SK-MEL-5 (cell line): ENCODE measurements at places on chromosomes 6 and 20. TPM values are rescaled to one million over a fixed set of nuclear protein-coding genes. Genes with fewer than 3 reads are reported as not detected.

DNA sequence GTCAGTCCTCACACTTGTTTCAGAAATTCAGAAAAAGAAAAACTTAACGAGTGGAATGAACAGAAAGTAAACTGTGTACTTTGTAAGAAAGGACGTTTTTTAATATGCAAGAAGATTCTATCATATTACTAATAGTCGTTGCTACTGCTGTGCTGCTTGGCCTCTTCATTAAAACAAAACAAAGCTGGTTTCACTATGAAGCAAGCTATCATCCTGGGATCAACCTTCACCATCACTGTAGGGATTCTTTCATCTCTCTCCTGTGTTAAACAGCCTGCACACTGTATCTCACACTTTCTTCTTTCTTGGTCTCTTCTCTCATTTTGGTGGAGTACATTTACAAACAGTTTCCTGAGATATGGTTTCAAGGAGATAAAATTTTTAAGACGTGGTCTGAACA, 284.2 kb downstream of the BTBD9 start:
- DNase-seq = no peak

DNA sequence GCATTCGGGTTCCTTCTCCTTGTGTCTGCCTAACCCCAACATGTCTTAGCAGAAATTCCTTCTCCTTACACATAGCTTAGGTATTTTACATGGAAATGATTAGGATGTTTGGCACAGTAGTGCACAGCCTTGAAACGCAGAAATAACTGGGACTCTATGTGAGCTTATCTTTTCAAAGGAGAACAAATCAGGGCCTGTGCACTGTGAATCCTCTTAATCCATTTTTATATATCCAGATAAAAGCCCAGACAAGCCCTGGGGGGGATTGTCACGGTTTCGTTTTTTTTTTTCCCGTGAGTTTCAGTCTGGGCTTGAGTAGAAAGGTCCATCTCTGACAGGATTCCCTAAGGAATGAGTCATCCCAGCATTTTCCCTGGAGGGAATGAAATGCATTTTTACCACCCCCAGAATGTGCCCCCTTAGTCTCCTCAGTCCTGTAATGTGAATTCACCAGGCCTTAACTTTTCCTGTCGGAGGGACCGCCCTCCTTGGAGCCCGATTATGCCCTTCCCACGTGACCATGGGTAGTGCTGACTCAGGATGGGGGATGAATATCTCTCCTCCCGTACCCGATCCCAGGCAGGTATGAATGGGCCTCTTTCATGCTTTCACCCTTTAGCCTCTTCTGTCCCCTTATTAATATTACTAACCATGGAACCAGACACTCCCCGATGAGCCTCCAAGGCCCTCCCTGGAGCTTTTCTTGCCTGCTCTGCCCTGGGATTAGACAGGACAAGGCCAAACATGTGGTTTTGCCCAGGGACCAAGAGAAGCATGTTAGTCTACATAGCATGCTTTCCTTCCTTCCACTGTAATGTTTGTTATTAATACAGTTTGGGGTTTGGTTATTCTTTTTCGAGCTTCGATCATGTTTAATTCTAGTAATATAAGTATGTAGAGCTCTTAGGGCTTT, 23.9 kb upstream of the NAA20 start:
- DNase-seq = peak; percentile 72

GRCh38 chr6:135325624-135326424, 144.7 kb downstream of the MYB start:
- DNase-seq = no peak

- DNase-seq = no peak
These were observed 161.7 kb downstream of the SYCP2 start for GRCh38 chr20:59771506-59772372.

DNA sequence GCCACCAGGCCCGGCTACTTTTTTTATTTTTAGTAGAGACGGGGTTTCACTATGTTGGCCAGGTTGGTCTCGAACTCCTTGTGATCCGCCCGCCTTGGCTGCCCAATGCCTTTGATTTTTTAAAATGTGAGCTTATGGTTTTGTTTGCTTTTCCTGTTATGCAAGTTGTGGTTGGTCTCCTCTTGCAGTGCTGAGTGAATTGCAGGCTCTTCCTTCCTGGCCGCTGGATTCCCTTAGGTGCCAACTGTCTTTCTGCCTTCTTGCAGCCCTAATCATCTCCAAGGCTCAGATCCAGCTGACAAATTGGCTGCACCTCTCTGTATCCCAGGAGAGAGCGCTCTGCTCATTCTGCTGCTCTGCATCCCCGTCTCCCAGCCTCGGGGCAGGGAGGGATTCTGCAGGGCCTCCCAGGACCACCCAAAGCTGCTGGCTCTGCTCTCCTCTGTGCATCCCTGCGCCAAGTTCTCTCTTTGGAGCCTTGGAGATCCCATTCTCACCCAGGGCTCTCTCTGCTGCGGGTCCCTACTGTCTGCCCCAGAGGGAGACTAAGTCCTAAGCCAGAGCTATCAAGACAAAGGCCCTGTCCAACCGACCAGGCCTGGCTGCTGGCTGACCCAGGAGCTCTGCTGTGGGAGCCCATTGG, 14.1 kb upstream of the EMILIN3 start:
- DNase-seq = no peak

GRCh38 chr6:157273756-157274470, 49.4 kb downstream of the TMEM242 start:
- DNase-seq = peak; percentile 71

- no peak for DNase-seq
These were observed 143.2 kb downstream of the PTCHD4 start for GRCh38 chr6:47967843-47968242.

- DNase-seq = no peak
These were observed 6.8 kb upstream of the MRAP2 start for GRCh38 chr6:84026721-84027164.

DNA sequence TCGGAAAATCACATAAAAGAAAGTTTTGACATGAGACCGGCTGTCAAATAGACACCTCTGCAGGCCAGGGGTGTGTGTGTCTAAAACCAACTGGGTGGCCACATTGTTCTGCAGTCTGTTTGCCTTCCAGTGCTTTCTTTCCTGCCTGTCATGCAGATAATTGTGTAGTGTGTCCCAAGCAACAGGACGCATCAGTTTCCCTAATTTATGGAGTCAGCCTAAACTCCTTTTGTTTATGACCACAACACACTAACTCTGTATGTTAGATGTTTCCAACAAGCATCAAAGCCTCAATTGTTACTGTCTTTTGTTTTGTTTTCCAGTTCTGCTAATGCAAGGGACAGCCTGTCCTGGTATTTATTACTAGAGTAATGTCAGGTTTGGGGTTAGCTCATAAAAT, 205.7 kb downstream of the ATXN1 start:
- DNase-seq = no peak

- DNase-seq = no peak
These were observed 7.8 kb downstream of the USP49 start for GRCh38 chr6:41887331-41887751.

- no peak for DNase-seq
These were observed 12.7 kb downstream of the OR2B2 start for GRCh38 chr6:27899543-27899942.

- no peak for DNase-seq
These were observed 56.5 kb downstream of the ADGRF5 start for GRCh38 chr6:46865221-46865620.

GRCh38 chr6:8881663-8882062, 446.3 kb upstream of the SLC35B3 start:
- DNase-seq = no peak

DNA sequence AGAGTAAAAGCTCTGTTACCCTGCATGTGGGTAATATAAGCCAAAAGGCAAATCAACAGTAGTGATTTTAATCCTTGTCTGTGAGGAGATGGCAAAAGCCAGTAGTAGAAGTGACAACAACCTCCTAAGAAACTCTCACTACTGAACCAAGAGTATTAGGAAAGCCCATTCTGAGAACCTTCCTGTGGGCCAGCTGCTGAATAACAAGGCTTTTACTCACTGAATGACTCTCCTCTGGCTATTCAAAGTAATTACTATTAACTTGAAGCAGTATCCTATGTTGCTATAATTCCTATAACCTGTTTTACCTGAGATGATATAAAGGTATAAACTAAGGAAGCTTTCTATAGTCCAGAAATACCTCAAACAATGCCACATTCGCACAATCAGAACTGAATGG, 55.1 kb downstream of the CHD6 start:
- no peak for DNase-seq

- DNase-seq = peak; percentile 60
These were observed 54.2 kb downstream of the SLC35F1 start for GRCh38 chr6:117961301-117961700.

MAFB gene
- total RNA-seq = 1.2 and 1.4 TPM in 2 replicates

PGC gene
- total RNA-seq = not detected in 2 replicates

PSORS1C2 gene
- total RNA-seq = not detected in 2 replicates

BACH2 gene
- total RNA-seq = 0.77 and 0.88 TPM in 2 replicates

MAP1LC3A gene
- total RNA-seq = 1.1 and 1.5 TPM in 2 replicates

SLC12A5 gene
- total RNA-seq = 0.74 and 1.5 TPM in 2 replicates

CST7 gene
- total RNA-seq = 0.29 and 0.45 TPM in 2 replicates

IL17F gene
- total RNA-seq = not detected in 2 replicates

HLA-DMB gene
- total RNA-seq = 1.9 and 2.6 TPM in 2 replicates

ZSCAN23 gene
- total RNA-seq = 1.9 and 4.6 TPM in 2 replicates
